Urinary bladder (tissue), 4 donors: ENCODE measurements at places on chromosomes 1 and 21. TPM values are rescaled to one million over a fixed set of nuclear protein-coding genes. Genes with fewer than 3 reads are reported as not detected.

- DNase-seq, result no peak
Observed at GRCh38 chr1:9990944-9991343, 6.1 kb upstream of the RBP7 start.

The KRTAP13-4 gene
- not detected for polyA plus RNA-seq

DNA sequence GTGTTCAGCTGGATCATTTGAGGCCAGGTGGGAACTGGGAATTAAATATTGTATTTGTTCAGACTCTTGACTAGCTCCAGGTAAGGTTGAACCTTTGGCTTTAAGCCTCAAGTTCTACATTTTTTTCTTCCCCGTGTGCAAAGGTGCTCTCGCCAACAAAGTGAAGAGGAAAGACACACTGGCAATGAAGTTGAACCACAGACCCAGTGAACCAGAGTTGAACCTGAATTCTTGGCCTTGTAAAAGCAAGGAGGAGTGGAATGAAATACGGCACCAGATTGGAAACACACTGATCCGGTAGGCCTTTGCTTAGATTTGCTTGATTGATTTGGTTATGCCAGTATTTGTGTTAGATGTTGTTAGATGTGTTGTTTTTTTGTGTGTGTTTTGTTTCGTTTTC, 25.5 kb upstream of the RCC1 start:
- DNase-seq, result no peak

The ZNF326 gene
- polyA plus RNA-seq, result 11.6 TPM

DNA sequence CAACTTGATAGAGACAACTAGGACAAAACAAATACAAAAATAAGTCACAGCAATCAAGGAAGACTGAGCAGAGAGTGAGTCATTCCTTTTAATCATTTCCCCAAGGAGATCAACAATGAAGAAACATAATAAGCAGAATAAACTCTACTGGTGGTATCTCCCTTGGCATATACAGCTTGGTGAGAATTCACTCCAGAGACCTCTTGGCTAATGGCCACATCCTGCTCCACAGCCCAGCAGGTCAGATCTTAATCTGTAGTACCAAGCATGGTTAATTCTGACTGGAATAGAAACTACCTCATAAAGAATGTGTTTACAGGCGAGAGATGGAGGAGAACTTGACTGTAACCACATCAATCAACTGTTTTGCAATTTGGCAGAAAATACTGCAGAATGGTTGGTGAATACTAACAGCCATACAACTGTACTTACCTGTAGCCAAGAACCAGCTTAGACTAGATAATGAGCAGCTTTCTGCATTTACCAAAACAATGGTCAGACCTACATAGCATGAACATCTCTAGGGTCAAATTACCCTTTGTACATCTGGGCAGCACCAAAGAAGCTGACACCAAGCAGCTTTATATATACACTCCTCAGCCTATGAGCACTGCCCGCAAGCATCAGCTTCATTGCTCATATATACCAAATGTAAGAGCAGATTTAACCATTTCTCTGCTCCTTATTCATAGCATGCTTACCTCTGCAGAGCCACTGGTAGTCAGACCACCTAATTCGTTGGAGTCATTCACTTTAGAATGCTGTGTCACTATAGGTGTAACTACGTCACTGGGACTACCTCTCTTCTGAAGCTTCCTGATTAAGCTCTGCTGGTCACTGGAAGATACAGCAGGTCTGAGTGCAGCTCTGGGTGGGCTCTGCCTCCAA, 51.0 kb downstream of the KIAA0319L start:
- DNase-seq, result no peak

- DNase-seq, result no peak
Observed at GRCh38 chr1:6041432-6042062, 4.1 kb upstream of the KCNAB2 start.

- no peak for DNase-seq
Observed at GRCh38 chr1:115201598-115201997, 112.3 kb upstream of the TSPAN2 start.

The PIK3C2B gene
- 19.7 TPM for polyA plus RNA-seq

GRCh38 chr1:183094351-183094750, 71.1 kb downstream of the LAMC1 start:
- DNase-seq, result no peak

DNA sequence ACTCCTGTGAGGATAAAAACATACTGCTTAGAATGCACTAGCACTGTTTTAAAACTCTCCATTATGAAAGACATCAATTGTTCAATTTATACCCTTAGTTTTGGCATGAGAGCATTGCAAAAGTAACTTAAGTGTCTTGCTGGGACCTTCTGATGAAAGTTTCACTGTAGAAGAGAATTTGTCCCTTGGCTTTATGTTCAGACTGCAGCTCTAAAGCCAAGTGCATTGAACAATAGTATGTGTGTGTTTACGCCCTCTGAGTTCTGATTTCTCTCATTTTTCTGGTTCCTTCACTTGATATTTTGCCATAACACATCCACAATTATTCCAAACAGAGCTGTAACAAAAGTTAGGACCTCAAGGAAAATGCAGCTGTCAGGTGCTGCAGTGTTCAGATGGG, 474.6 kb downstream of the DISC1 start:
- no peak for DNase-seq

- DNase-seq, result no peak
Observed at GRCh38 chr1:7006996-7007871, 222.0 kb downstream of the CAMTA1 start.

The ACTN2 gene
- 12.8 TPM for polyA plus RNA-seq

The VWA1 gene
- polyA plus RNA-seq, result 214 TPM

The KRTAP19-3 gene
- polyA plus RNA-seq, result not detected

The CFHR5 gene
- 0.05 TPM for polyA plus RNA-seq

DNA sequence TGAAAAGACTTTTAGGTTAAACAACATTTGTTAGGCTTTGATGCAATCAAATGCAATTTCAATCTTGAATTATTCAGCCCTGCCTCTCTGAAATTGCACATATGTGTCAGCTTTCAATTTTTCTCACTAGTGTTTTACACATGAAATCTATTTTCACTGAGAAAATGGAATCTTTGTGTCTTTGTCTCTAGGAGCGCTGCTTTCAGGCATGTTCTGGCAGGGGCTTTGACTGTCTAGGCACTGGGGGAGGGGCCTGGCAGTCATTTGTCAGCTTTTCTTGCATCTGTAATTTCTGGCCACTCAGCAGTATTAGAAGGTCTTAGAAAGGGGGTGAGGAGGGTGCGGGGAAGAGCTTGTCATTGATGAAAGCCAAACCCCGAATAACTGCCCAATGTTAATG, 264.4 kb downstream of the PTPRC start:
- peak; percentile 20 for DNase-seq

GRCh38 chr1:115534106-115534505, 107.7 kb upstream of the VANGL1 start:
- DNase-seq, result no peak

The TPTE gene
- not detected for polyA plus RNA-seq

The GBP7 gene
- 0.03 TPM for polyA plus RNA-seq

- DNase-seq, result no peak
Observed at GRCh38 chr1:214186103-214186824, 94.7 kb upstream of the SMYD2 start.

GRCh38 chr1:96365596-96366390, 355.8 kb upstream of the PTBP2 start:
- no peak for DNase-seq

The LCE1B gene
- not detected for polyA plus RNA-seq

DNA sequence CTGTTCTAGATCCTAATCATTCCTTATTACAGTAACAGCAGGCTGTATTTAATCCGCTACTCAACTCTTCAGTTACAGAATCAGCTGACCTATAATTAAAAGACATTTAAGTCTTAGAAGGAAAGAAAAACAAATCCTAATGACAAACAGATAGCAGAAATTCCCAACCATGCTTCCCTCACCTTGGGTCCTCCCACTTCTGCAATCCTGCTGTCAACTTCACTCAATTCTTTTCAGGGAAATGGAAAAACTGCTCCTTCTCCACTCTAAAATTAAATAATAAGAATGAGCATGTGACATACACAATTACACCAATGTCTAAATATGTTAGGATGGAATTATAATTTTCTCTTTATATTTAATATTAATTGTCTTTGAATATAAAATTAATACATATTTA, 182.6 kb upstream of the LYPLAL1 start:
- no peak for DNase-seq

The TYW3 gene
- 18.8 TPM for polyA plus RNA-seq

The RXRG gene
- 1.7 TPM for polyA plus RNA-seq

- DNase-seq, result no peak
Observed at GRCh38 chr1:64623750-64624191, 121.1 kb upstream of the RAVER2 start.

DNA sequence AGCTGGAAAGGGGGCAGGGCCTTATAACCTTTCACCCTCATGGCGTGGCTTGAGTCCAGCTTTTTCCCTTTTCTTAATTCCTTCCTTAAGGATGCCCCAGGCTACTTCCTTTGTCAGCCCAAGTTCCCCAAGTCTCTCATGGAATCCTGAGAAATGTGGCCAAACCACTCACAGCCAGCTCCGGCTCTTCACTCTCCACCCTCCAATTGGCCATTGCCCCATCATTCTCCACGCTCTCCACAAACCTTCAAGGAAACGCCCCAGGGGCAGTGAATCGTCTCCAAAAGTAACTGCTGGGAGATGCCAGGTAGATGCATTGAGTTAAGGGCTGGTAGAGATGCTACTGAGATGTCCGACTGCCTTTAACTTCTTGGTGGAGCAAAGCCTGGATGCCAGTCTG, 113.5 kb upstream of the CD34 start:
- DNase-seq, result no peak

The SMIM11 gene
- 3.0 TPM for polyA plus RNA-seq

GRCh38 chr1:154992721-154993571, 440 bp upstream of the LENEP start:
- DNase-seq, result no peak

- DNase-seq, result no peak
Observed at GRCh38 chr1:220224033-220224432, 48.2 kb downstream of the RAB3GAP2 start.

The CAMK2N1 gene
- polyA plus RNA-seq, result 22.0 TPM

DNA sequence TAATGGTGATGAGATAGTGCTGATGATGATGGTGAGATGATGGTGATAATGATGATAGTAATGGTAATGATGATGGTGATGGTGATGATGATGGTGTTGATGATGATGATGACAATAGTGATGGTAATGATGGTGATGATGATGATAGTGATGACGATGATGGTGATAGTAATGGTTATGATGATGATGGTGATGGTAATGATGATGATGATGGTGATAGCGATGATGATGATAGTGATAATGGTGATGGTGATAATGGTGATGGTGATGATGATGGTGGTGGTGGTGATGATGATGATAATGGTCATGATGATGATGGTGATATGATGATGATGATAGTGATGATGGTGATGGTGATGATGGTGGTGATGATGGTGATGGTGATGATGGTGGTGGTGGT, 384.6 kb downstream of the MATN1 start:
- DNase-seq, result no peak

DNA sequence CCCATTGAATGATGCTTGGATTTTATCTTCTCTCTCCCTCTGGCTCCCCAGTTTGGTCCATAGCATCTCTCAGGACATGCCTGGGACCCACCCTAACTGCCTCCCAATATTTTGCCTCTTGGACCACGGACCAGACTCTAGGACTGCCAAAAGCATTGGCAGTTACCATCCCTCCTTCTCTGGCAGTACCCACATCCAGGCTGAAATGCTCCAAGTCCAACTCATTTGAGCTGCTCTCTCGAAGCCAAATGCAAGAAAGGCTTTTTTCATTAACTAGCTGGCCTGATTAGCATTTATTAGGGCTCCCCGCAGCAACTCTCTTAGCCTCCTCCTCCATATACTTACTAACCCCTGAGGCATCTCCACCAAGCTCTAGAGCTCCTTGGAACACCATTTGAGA, 140.0 kb upstream of the GRIK3 start:
- DNase-seq, result no peak

DNA sequence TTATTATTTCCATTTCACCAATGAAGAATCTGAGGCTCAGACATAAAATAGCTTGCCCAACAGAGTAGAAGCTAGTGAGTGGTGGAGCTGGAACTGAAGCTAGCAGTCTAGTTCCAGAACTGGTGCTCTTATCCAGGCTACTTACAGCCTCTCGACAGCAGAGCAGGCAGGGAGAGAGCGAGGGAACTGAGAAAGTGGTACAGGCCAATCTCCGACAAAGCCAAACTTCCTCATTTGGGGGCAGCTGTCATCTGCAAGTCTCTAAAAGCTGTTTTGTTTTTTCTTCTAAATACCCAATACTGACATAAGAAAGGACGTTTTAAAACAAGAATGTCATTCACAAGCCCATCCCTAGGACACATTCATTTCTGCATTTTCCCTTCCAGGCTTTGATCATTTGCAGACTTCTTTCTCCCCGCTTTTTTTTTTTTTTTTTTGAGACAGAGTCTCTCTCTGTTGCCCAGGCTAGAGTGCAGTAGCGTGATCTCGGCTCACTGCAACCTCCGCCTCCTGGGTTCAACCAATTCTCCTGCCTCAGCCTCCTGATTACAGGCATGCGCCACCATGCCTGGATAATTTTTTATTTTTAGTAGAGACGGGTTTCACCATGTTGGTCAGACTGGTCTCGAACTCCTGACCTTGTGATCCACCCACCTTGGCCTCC, 20.0 kb downstream of the YIPF1 start:
- DNase-seq, result no peak

GRCh38 chr1:235951661-235952060, 85.0 kb upstream of the LYST start:
- DNase-seq, result no peak

DNA sequence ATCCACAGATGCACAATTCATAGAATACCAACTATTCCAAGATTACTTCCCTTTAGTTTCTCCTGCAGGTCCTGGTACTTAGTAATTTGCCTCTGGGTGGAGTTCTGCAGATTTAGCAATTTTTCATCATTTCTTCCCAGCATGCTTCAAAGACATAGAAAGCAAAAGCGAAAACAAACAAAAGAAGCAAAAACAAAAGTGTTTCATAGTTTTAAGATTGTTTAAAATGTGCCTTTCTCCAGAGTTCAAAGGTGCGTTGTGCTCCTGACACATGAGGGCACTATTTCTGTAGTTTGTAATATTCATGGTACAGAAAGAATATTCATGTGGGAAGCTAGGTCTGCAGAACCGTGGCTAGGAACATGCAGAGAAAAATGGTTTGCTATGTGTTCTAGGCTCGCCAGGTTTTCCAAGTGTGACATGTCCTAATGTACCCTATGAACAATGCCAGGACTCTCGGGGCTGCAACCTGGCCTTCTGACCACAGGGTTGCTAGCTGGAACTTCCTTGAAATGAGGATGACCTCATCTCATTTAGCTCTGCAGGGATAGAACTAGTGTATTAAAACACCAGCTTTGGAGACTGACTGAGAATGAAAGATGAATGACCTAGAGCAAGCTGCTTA, 30.0 kb upstream of the RCSD1 start:
- DNase-seq, result peak; percentile 3

The HORMAD1 gene
- not detected for polyA plus RNA-seq
